ENCODE measurements at places on chromosomes 2 and 18.

DNA sequence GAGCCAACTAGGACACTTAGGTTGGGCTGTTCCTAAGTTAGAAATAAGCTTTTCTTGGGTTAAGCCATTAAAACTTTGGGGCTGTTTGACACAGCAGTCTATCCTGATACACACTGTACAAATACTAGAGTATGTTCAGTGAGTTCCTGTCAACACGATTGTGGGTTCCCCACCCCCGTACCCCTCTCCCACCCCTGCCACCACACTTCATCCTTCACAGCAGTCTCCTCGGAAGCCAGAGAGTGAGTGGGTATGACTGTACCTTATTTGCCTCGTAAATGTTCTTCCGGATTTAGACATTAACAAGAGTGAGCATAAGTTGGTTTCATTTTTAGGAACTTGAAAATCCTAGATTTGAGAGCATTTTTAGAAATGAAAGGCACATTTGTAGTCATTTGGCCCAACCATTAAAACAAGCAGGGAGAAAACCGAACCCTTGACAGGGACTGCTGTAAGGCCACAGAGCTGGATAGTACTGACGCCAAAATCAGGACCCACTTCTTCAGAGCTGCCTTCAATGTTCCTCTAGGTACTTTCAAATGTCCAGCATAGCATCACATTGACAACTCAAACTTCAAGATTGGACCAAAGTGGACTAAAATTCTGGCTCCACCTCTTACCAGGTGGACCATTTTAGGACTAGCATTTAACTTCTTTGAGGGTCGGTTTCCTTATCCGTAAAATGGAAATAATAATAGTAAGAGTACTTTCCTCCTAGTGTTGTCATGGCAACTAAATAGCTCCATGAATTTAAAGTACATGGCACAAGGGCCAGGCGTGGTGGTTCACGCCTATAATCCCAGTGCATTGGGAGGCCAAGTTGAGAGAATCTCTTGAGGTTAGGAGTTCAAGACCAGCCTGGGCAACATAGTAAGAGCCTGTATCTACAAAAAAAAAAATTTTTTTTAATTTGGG, 166.3 kb upstream of the SERTAD2 start:
- DNase-seq, result no peak

DNA sequence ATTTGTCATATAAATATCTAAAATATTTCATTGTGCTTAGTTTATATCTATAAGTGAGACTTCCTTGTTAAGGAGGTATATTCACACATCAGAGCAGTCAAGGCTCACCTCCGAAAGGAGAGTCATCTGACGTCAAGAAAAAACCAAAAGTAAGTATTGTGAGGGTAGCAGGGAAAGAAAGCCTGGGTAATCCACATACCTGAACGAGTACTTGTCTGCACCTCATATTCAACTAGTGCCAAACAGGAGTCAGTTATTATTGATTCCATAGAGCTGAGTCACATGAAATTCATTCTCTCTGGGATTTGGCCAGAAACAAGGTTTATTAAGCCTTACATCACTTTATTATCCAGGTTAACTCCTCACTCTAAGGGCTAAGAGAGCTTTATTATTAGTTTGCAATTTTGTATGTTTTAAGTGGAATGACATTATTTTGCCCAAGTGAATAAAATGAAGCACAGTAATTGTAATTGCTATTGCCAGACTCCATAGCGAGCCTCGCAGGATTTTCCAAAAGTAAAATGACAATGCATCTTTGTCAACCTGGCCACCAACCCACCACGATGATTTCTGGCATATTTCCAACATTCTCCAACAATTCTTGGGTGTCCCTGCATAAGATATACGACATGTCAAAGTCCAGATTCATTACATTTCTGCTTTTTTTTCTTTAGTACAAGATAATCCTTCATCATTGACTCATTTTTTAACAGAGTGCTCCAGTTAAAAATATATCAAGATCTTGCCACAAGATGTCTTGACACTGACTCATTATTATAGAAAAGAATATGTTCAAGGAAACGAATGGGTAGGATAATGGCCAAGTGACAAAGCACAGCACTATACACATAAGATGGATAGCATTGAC, 1210.4 kb upstream of the ACVR2A start:
- DNase-seq, result no peak

DNA sequence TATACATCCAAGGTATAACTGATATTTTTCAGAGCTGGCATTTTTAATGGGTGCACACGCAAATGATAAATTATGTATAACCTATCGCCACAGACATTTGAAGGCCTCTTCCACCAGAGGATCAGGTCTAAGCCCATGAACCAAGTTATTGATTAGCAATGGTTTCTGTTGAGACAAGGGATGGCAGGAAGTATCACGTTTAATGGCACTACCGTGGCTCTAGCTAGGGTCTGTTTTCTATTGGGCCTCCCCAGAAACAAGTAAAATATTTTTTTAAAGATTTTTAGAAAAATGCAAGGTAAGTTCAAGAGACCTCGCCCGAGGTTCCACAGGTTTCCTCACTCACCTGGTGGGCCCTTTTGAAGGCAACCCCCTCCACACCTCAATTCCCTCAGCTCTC, 667 bp downstream of the GFPT1 start:
- no peak for DNase-seq

DNA sequence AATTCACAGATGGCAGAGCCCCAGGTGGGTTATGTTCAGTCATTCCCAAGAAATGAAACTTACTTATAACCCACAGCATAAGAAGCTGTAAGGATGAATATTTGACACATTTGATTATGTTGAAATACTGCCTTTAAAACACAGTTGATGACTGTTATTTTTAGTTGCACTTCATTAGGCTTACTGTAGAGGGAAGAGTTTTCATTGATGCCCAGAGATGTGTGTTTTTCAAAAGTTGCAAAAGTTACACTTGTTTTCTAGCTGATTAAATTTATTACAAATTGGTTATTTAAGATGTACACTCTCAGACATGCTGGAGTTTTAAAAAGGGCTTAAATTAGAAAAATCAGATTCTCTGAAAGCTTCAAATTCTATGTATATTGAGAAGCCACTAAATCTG, 506.1 kb downstream of the PARD3B start:
- DNase-seq, result no peak

- no peak for DNase-seq
Measured at GRCh38 chr2:74099271-74099670, 48.4 kb downstream of the BOLA3 start.

- DNase-seq, result no peak
Measured at GRCh38 chr2:107187870-107188269, 301.9 kb upstream of the ST6GAL2 start.

- no peak for DNase-seq
Measured at GRCh38 chr2:67684991-67685390, 287.9 kb downstream of the ETAA1 start.

- no peak for DNase-seq
Measured at GRCh38 chr2:46576875-46577274, 97.5 kb downstream of the TMEM247 start.

DNA sequence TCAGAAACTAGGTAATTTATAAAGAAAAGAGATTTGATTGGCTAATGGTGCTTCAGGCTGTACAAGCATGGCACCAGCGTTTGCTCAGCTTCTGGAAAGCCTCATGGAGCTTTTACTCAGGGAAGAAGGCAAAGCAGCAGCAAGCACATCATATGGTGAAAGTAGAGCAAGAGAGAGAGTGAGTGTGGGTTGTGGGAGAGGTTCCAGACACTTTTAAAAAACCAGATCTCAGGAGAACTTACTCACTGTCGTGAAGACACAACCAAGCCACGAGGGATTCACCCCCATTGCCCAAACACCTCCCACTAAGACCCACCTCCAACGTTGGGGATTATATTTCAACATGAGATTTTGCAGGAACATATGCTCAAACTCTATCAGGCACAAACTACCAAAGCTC, 554.6 kb upstream of the TNP1 start:
- no peak for DNase-seq

- DNase-seq, result no peak
Measured at GRCh38 chr2:127884436-127884835, 1.3 kb downstream of the AMMECR1L start.

GRCh38 chr2:53711271-53711780, 56.3 kb upstream of the CHAC2 start:
- DNase-seq, result no peak

DNA sequence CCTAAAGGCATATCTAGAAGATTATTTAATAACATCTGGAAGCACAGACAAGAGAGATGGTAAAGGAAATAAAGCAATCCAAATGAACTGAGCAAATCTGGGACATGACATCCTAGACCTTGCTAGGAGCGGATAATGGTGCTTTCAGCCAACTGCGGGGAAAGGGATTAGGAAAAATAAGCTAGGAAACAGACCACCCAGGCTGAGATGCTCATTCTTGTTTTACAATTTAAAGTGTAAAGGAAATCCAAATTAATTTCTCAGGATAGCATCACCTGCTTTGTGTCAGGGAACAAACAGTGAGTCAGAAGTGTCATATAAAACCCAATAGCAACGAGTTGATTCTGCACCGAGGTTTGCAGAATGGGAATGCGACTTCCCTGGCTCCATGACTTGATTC, 112.5 kb upstream of the CXCR4 start:
- no peak for DNase-seq

DNA sequence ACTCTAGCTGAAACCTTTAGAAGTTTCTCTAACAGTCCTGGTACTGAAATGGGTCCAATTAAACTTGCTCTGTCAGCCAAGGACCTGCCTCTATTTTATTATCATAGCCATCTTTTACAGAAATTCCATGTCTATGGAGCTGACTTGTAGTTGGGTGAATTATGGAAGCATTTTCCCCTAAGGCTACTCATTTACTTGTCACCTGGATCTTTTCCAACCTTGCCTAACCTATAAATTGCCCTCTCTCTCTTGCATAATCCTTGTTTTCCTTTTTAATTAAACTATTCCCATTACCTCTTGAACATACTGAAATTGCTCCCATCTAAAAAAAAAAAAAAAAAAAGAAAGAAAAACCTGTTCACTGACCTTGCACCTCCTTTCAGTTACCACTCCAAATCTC, 74.6 kb upstream of the DOK6 start:
- no peak for DNase-seq

DNA sequence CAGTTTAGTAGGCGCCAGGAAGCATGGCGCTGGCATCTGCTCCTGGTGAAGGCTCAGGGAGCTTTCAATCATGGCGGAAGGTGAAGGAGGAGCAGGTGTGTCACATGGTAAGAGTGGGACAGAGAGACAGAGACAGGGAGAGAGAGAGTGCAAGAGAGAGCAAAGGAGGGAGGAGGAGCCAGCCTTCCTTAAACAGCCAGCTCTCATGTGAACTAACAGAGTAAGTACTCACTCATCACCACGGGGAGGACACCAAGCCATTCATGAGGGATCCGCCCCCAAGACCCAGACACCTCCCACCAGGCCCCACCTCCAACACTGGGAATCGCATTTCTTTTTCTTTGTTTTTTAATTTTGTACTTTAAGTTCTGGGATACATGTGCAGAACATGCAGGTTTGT, 40.8 kb upstream of the CLASP1 start:
- DNase-seq, result no peak

GRCh38 chr2:113700186-113700841, 56.1 kb downstream of the SLC35F5 start:
- no peak for DNase-seq

DNA sequence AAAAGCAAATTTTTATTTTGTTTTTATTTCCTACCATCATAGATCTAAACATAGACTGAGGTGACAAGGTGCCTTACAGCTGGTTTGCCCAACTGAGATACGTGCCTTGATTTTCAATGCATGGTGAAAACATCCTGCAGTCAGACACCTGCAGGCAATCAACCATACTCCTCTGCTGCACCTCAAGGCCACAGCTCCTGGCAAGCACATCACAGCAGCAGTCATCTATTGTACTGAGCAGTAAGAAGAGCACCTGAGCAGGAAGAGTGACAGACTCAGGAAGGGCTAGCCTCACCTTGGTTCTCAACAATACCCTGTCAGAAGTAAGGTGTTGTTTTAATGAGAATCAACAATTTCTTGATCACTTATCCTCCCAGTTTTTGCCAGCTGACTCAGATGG, 1206.8 kb upstream of the NRXN1 start:
- DNase-seq, result no peak

All from nucleus accumbens (tissue), 56 donors.